Neural progenitor cell (in vitro differentiated cells): ENCODE measurements at places on chromosomes 1 and 21. TPM values are rescaled to one million over a fixed set of nuclear protein-coding genes. Genes with fewer than 3 reads are reported as not detected.

Gene KCNJ15
- total RNA-seq, result not detected in 2 replicates

Gene SLC22A15
- 0.62 and 1.9 TPM in 2 replicates for total RNA-seq

Gene TEDDM1
- total RNA-seq, result not detected in 2 replicates

Gene TTC39A
- 0.94 and 1.2 TPM in 2 replicates for total RNA-seq

Gene PEAR1
- total RNA-seq, result 0.06 TPM in 1 of 2 replicates, not detected in the other

Gene LRRC53
- total RNA-seq, result not detected in 2 replicates

DNA sequence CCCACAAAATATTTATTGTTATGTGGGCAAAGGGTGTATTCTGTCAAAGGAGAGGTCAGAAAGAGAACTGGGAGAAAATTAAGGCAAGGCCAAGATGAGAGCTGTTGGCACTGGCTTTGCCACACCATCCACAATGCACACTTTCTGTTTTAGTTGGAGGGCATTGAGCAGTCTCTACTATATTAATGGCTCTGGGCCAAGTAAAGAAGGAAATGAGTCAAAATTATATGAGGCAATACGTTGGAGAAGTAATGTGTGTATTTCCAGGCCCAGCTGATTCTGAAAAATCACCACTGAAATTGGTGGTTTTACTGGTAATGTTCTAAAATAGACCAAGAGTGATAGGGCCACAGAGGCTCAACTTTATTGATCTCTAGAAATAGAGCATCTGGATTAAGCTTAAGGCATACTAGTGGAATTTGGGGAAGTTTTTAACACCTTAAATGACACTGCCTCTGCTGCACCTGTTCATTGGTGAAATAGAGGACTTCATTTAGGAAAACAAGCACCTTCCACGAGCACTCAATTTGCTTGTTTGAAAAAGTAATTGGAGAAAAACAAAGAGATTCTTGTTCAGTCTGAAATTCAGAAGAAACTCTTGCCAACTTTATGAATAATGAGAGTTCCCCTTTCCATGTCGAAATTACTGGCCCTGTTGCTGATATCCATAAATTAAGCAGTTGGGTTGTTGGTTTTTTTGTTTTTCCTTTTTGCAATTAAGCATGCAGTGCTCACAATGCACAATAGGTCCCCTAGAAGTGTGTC, 424.9 kb downstream of the ADGRL2 start:
- H3K36me3 ChIP-seq, result no peaks in the 10 kb centered on the region
- no peaks in the 10 kb centered on the region for H3K27me3 ChIP-seq
- H3K27ac ChIP-seq, result no peak overlapping the region
- peaks cover 27% of the 10 kb centered on the region for H3K4me1 ChIP-seq

DNA sequence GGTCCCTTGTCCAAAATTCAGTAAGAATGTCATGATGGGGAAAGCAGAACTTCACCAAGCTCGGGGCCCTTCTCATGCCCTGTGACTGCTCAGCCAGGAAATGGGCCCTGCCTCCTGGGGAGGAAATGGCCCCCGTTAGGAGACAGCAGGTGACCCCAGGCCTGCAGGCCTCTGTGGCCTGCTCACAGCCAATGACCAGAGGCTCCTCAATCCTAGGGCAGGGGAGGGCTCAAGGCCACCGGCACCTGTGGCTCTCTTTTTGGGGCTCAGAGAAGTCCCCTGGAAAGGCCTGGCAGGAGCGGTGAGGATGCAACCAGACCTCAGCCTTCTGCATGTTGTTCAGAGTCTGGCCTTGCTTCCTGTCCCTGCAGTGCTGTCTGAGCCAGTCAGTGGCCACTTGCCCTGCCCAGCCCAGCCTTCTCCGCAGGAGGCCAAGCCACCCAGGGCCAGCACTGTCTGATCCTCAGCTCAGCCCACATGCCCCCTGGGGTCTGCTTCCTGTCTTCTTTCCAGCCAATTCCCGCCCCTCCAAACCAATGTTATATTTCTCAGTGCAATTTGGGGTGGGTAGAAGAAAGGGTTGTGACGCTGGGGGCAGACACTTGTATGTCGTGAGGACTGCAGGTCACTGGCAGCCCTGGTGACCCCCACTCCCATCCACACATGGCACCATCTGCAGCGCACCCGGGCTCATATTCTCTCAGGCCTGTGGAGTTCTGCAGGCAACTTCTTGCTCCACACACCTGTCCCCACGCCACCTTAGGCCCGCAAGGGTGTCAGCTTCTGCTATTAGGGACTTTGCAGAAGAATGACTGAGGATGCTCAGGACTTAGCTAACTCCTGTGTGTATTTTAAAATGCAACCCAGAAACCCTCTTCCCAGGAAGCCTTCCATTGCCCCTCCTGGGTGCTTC, 83.6 kb downstream of the ITPKB start:
- no peaks in the 10 kb centered on the region for H3K27me3 ChIP-seq
- H3K4me1 ChIP-seq, result peaks cover 58% of the 10 kb centered on the region
- H3K4me3 ChIP-seq, result no peak overlapping the region
- no peak overlapping the region for H3K27ac ChIP-seq

DNA sequence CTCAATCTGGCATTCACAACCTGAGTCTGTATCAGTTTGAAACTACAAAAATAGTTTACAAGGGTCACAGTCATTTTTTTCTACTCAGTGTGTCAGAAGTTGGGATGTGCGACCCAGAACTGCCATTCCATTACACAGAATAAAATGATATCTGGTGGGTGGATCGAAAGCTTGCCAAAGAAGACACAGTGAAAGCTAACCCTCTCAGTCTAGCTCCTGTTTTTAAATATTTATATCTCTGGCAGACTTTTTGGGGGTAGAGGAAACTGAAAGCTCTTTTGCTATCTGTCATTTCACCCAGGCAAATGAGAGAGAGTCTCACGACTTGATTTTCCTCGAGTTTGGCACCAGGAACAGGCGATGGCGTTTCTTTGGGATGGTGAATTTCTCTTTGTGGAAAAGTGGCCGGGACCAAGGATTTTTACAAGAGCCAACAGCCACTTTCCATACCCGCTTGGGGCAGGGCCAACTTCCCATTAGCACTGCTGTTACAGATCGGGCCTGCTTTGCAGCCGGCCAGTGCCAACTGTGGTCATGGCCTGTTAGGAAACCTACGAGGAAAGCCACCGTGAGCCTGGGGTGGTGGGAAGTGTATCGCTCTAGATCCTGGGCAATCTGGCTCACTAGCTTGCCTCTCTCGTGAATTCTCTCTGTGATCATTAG, 185.5 kb upstream of the NFIA start:
- no peak for DNase-seq
- peak overlapping the region; percentile 83 for H3K27ac ChIP-seq
- no peaks in the 10 kb centered on the region for H3K27me3 ChIP-seq

GRCh38 chr1:7940745-7941436, at the start of gene TNFRSF9:
TSS of gene TNFRSF9 (minus strand) at chr1:7940839. CDS start at chr1:7939994, 845 bp downstream.
- no peak for DNase-seq
- H3K36me3 ChIP-seq, result no peaks in the 10 kb centered on the region
- H3K4me3 ChIP-seq, result no peak within 1 kb of the TSS
- H3K27ac ChIP-seq, result no peak within 1 kb of the TSS
- H3K4me1 ChIP-seq, result no peaks in the 10 kb centered on the region
- peaks cover 66% of the 10 kb centered on the region for H3K27me3 ChIP-seq

- no peaks in the 10 kb centered on the region for H3K27me3 ChIP-seq
- H3K4me3 ChIP-seq, result no peak overlapping the region
- no peak for DNase-seq
- peak overlapping the region; percentile 97 for H3K27ac ChIP-seq
These were observed 309.2 kb upstream of the PRMT6 start for GRCh38 chr1:106747232-106747631.

DNA sequence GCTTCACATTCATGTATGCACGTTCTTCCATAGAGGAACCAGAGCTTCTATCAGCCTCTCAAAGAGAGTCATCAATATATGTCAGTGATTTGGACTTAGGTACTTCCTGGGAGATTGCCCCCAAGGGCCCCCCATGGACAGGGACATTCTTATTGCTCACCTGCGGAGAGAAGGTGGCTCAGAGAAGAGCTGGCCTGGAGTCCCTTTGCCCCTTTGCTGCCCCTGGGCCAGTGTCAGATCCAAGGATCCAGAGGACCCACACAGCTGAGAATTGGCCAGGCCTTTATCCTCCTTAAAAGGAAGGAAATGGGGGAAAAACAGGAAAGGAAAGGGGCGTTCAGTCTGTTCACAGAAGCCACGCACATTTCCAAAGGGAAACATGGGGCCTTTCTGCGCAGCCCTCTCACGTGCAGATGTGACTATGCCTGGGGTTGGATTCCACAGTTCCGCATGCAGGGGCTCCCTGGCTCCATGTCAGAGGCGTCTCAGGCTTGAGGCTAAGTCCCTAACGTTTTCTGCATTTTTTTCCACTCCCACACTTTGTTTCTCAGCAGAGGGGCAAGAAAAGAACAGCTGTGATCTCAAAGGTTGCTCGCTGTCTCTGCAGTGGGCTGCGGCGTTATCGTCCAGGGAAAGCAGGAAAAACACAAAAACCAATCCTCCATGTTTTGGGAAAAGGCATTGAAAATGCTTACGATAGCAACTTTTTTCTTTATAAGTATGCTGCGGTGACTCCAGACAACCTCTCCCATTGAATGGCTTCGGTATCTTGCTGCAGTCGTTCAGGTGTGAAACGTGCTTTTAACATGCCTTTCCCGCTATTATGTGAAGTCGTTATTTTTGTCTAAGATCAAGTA, 5.9 kb downstream of the C1orf226 start:
- peak overlapping the region; percentile 38 for H3K27ac ChIP-seq
- no peaks in the 10 kb centered on the region for H3K36me3 ChIP-seq
- no peak overlapping the region for H3K4me3 ChIP-seq
- H3K4me1 ChIP-seq, result peaks cover 67% of the 10 kb centered on the region

- no peak overlapping the region for H3K27ac ChIP-seq
- H3K4me3 ChIP-seq, result no peak overlapping the region
- H3K27me3 ChIP-seq, result peaks cover 6% of the 10 kb centered on the region
- no peaks in the 10 kb centered on the region for H3K36me3 ChIP-seq
- DNase-seq, result no peak
- peaks cover 9% of the 10 kb centered on the region for H3K4me1 ChIP-seq
These were observed 65.8 kb downstream of the SIK1 start for GRCh38 chr21:43361127-43361492.

DNA sequence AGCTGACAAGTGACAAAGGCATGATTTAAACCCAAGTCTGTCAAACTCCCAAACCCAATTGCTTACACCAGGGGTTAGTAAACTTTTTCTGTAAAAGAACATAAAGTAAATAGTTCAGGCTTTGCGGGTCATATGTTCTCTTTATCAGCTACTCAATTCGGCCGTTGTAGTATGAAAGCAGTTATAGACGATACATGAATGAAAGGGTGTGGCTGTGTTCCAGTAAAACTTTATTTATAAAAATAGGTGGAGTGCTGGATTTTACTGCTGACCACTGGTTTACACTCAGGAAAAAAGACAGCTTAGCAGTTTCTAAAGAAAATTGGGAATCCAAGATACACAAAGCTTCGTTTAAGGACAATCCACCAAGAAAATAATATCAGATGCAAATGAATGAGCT, 124.3 kb upstream of the BCL9 start:
- no peak for DNase-seq
- H3K4me3 ChIP-seq, result no peak overlapping the region
- no peak overlapping the region for H3K27ac ChIP-seq

- H3K36me3 ChIP-seq, result no peaks in the 10 kb centered on the region
- no peak overlapping the region for H3K4me3 ChIP-seq
- no peak for DNase-seq
- no peaks in the 10 kb centered on the region for H3K27me3 ChIP-seq
- no peaks in the 10 kb centered on the region for H3K4me1 ChIP-seq
- H3K27ac ChIP-seq, result no peak overlapping the region
These were observed 253.3 kb downstream of the DUSP10 start for GRCh38 chr1:221488550-221488949.

- H3K27me3 ChIP-seq, result no peaks in the 10 kb centered on the region
- no peak overlapping the region for H3K4me3 ChIP-seq
- no peaks in the 10 kb centered on the region for H3K4me1 ChIP-seq
- no peak overlapping the region for H3K27ac ChIP-seq
- H3K36me3 ChIP-seq, result no peaks in the 10 kb centered on the region
These were observed 18.1 kb downstream of the PLOD1 start for GRCh38 chr1:11952455-11953109.

DNA sequence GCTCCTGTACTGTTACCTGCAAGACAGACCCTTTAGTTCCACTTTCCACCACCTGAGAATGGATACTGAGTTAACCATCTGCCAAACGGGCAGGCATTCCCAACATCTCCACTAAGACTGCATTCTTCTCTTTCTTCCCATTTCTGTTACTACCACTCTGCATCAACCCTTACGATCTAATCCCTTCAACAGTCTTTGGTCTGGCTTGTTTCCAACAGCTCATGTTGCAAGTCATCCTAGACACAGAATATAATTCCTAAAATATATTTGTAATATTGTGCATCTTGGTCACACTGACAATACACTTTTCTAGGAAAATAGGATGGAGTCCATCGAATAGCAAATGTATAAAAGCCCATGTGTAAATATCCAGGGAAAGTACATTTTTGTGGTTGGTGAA, 166.7 kb downstream of the SIPA1L2 start:
- no peak for DNase-seq
- no peaks in the 10 kb centered on the region for H3K4me1 ChIP-seq
- H3K27me3 ChIP-seq, result no peaks in the 10 kb centered on the region
- no peak overlapping the region for H3K4me3 ChIP-seq

- peaks cover 13% of the 10 kb centered on the region for H3K4me1 ChIP-seq
- no peak for DNase-seq
- no peaks in the 10 kb centered on the region for H3K36me3 ChIP-seq
- H3K27ac ChIP-seq, result no peak overlapping the region
These were observed 74.5 kb downstream of the S1PR1 start for GRCh38 chr1:101311146-101311920.

DNA sequence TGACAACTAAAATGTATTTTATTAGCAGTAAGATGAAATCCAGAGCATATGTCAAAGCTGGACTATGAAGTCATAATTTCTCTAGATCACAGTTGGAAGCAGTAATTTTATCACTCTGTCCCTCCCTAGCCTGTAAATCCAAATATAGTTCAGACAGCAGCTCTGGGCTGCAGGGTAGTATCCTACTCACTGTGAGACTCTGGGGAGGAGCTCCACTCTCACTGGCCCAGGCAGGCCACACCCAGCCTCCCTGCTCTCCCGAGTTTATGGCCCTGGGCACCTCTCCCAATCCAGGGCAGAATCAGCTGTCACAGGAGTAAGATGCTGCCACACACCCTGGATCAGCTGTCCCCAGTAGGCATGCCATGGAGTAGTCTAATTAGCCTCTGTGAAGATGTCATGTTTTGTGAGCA, 131.1 kb downstream of the HLCS start:
- peaks cover under 1% of the 10 kb centered on the region for H3K4me1 ChIP-seq
- no peaks in the 10 kb centered on the region for H3K27me3 ChIP-seq
- no peak overlapping the region for H3K4me3 ChIP-seq
- DNase-seq, result no peak
- no peak overlapping the region for H3K27ac ChIP-seq

- no peak overlapping the region for H3K4me3 ChIP-seq
- DNase-seq, result no peak
- H3K27ac ChIP-seq, result no peak overlapping the region
- no peaks in the 10 kb centered on the region for H3K4me1 ChIP-seq
- no peaks in the 10 kb centered on the region for H3K27me3 ChIP-seq
These were observed 515.5 kb downstream of the BRINP3 start for GRCh38 chr1:189962181-189962580.

- H3K27ac ChIP-seq, result no peak overlapping the region
- DNase-seq, result no peak
- peaks cover 9% of the 10 kb centered on the region for H3K36me3 ChIP-seq
- H3K4me3 ChIP-seq, result no peak overlapping the region
- H3K4me1 ChIP-seq, result no peaks in the 10 kb centered on the region
These were observed 19.8 kb downstream of the DBT start for GRCh38 chr1:100229681-100230443.

- peak; percentile 77 for DNase-seq
- H3K4me1 ChIP-seq, result no peaks in the 10 kb centered on the region
- no peaks in the 10 kb centered on the region for H3K36me3 ChIP-seq
- no peak within 1 kb of the TSS for H3K27ac ChIP-seq
These were observed at the start of gene CDKN2C for GRCh38 chr1:50969611-50970508. TSS of gene CDKN2C (plus strand) at chr1:50970245. CDS start at chr1:50970369, 124 bp downstream.
